ENCODE measurements at places on chromosomes 2 and 18.

DNA sequence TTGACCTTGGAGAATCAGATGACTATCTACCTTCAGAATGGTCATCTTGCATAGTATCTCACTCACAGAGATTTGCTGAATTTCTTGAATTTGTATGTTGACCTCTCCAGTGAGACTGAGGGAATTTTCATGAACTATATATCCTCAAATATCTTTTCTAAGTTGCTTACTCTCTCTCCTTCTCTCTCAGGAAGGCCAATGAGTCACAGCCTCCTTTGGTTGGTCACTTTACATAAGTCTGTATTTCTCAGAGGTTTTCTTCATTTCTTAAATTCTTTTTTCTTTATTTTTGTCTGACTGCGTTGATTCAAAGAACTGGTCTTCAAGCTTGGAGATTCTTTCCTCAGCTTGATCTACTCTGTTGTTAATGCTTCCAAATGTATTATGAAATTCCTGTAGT, 51.7 kb downstream of the VIT start:
- no peak for DNase-seq

GRCh38 chr2:158297120-158297519, 159.4 kb downstream of the CCDC148 start:
- DNase-seq, result no peak

DNA sequence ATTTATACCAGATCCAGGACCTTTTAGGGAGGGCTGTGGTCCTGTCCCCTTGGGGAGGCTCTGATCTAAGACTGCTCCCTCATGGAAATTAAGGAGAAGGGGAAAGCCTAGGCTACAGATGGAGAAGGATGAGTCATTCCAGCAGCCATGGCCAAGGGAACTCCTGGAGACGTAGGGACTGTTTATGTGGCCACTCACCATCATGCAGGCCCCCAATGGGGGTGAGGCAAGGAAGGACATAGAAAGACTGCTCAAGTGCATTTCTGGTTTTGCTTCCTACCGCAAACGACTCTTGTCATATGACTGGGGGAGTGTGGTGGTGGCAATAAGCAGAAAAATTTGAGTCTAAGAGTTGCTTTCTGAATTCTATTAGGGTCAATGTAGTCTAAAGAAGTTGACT, 54.0 kb upstream of the CYP1B1 start:
- no peak for DNase-seq

- DNase-seq, result no peak
Observed at GRCh38 chr2:241048949-241049343, 50.5 kb downstream of the SNED1 start.

GRCh38 chr18:70671889-70672565, 383.2 kb downstream of the SOCS6 start:
- no peak for DNase-seq

GRCh38 chr2:46277431-46278190, 19.6 kb upstream of the EPAS1 start:
- no peak for DNase-seq

DNA sequence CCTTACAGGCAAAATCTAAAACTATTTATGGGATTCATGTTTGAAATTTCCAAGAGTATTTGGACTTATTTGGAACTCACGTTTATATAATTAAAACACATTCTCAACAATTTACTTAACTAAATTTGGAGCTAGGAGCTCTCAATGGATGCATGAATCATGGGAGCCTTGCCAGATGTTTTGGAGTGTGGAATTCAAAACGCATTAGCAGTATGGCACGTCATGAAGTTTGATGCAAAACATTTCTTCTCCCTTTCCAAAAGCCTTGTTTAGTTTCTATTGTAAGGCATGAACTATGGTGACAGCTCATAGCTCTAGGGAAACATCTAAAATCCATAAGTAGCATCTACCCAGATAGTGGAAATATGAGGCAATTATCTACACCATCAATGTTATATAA, 701.6 kb downstream of the SATB2 start:
- DNase-seq, result no peak

- no peak for DNase-seq
Observed at GRCh38 chr18:63908858-63909257, 1.1 kb downstream of the SERPINB10 start.

DNA sequence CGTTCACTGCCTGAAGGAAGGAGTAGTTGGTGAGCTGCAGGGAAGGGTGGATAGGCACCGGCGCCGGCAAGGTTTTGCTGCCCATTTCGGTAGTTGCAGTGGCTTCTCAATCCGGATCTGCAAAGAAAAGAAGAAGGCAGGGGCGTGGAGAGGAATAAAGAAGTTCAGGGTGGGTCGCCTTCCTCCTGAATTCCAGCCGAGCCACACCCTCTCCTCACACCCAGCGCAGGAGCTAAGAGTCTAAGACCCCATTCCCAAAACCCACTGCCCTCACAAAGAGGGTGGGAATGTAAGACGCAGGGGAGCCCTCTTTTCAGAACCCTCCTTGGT, 4.7 kb downstream of the OSR1 start:
- DNase-seq, result no peak

DNA sequence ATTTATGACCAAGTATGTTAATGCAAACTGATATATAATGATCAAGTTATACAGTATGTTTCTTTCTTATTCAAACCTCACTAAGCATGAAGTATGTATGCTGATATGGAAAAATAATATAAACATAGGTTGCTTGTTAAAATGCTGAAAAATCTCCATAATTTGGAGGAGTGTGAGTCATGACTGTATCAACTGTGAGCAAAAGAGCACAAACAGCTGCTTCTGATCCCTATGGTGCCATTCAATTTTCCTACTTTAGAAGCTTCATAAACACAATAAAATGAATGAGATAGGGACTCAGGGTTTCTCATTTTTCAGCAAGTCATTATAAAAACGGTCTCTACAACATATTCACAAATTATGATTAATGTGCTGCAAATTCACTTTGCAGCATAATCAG, 129.9 kb upstream of the TFPI start:
- DNase-seq, result no peak

DNA sequence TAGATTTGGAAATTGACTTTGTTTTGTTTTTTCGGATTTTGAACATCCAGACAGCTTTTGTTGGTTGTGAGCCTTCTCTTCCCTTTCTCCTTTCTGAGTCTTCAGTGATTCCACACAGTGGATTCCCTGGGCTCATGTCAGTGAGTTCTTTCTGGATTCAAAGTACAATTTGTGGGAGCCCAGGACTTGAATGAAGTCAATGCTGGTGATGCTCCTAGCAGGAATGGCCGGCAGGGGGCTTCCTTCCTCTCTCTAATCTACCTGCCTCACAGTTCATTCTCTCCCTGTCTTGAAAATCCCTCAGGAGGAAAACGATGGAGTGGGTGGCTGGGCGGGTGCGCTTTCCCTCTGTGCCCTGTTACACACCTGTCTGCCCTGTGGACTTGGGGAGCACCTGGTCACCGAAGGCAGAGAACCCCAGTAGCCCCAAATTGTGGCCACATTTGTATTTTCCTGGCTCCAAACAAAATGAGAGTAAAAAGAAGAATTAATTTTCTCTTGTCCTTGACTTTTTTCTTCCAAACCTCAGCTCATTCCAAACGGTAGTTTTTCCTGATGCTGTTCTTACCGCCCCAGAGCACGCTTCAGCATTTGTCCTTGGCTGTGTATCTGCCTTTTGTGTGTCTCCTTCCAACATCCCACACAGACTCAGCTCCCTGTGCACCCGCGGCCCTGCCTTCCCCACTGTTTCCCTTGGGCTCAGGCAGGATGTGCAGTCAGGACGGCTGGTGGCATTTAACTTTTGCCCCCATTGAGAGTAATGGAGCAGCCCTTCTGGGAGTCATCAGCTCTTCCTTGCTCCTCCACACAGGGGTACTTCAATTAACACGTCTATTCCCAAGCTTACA, 86.6 kb downstream of the MARCO start:
- DNase-seq, result no peak

- DNase-seq, result no peak
Observed at GRCh38 chr2:111072220-111072871, 48.4 kb upstream of the BCL2L11 start.

GRCh38 chr2:102140377-102140776, 2.2 kb upstream of the IL1R1 start:
- no peak for DNase-seq

- no peak for DNase-seq
Observed at GRCh38 chr18:70931942-70932814, 643.3 kb downstream of the SOCS6 start.

GRCh38 chr2:172281648-172282570, 145.5 kb upstream of the ITGA6 start:
- no peak for DNase-seq

DNA sequence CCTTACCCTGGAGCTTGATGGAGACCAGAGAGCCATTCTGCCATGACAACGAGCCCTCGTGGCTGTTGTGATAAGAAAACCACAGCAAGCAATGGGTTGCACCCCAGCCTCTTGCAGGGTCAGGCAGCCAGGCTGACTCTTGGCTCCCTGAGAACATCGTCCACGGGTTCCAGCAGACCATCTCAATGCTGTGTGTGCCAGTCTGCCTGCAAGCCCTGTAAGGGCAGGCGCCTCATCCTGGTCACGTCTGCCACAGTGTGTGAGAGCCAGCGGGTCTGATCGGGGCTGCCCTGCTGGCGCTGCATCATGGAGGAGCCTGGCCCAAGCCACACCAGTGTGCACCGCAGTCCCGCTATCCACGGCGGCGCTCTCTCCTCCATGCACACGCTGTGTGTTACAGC, 71.0 kb upstream of the MGAT4A start:
- no peak for DNase-seq

DNA sequence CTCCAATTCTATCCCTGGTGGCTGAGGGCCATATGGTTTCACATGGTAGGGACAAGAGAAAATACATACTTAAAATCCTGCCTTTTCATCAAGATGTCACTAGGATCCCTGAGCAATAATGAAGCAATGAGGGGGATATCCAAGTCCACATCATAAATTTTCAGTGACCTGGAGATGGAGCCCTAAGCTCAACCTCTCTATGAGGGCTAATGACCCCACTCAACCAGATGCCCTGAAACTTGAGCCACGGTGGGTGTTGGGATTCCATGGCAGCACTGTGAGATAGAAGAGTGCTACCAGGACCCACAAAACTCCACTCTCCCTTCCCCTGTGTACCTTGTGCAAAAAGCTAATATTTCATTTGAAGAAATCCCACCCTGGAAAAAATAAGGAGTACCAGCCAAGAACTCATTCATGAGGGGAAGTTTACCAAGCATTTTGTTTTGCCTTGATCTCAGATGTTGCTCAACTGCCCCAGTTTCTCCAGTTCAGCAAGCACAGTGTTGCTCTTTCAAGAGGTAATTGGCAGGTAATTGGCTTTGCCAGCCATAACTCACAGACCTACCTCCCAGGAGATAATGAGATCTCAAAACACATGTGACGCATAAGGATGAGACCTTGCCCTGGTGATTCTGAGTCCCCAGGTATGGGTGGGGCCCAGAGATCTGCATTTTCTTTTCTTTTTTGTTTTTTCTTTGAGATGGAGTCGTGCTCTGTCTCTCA, 51.0 kb upstream of the TTC39C start:
- no peak for DNase-seq
